ENCODE measurements at places on chromosomes 16 and 17. TPM values are rescaled to one million over a fixed set of nuclear protein-coding genes. Genes with fewer than 3 reads are reported as not detected.
A peak's percentile ranks its signal among the peaks of the same experiment; 100 is the strongest.

DNA sequence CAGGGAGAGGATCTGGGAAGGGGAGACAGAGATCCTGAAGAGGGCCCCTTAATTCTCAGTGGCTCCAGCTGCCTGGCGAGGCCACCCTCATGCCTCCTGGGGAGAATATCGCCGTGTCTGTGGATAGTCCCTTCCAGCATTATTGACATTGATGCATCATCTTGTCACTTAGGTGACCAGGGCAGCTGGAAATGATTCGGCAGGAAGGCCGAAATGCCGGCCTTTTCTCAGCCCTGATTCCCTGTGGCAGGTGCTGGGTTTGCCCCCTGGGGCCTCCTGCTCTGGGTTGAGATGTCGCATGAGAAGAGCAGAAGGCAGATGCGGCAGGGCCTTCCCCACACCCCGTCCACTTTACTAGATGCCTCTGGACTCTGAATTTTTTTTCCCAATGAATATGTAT is 89.5 kb downstream of the RAP1GAP2 start:
- DNase-seq = no peak
- peaks cover 8% of the 10 kb centered on the region for H3K4me1 ChIP-seq
- no peaks in the 10 kb centered on the region for H3K27me3 ChIP-seq
- H3K27ac ChIP-seq = no peak overlapping the region
- H3K36me3 ChIP-seq = no peaks in the 10 kb centered on the region
- H3K4me3 ChIP-seq = no peak overlapping the region

DNA sequence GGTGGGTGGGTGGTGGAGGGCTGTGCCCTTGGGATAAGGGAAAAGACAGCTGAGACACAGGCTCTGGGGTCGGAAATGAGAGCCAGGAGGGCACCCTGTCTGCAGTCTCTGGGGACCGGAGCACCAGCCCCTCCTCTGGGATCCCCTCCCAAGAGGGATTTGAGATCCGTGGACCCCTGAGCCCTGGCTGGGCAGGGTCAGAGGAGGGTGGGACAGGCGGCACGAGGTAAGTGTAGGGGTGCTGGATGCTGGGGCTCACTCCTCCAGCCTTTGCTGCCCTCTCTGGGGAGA is 425 bp downstream of the SGSH start:
- H3K4me1 ChIP-seq = no peaks in the 10 kb centered on the region
- H3K4me3 ChIP-seq = peak overlapping the region; percentile 64
- H3K27me3 ChIP-seq = no peaks in the 10 kb centered on the region

- H3K4me1 ChIP-seq = no peaks in the 10 kb centered on the region
- no peak overlapping the region for H3K27ac ChIP-seq
- no peak for DNase-seq
- no peaks in the 10 kb centered on the region for H3K36me3 ChIP-seq
Observed at GRCh38 chr17:78613416-78613815, 36.2 kb upstream of the DNAH17 start.

- DNase-seq = no peak
- no peaks in the 10 kb centered on the region for H3K36me3 ChIP-seq
- no peaks in the 10 kb centered on the region for H3K4me1 ChIP-seq
Observed at GRCh38 chr17:12693640-12694039, 27.9 kb downstream of the MYOCD start.

DNA sequence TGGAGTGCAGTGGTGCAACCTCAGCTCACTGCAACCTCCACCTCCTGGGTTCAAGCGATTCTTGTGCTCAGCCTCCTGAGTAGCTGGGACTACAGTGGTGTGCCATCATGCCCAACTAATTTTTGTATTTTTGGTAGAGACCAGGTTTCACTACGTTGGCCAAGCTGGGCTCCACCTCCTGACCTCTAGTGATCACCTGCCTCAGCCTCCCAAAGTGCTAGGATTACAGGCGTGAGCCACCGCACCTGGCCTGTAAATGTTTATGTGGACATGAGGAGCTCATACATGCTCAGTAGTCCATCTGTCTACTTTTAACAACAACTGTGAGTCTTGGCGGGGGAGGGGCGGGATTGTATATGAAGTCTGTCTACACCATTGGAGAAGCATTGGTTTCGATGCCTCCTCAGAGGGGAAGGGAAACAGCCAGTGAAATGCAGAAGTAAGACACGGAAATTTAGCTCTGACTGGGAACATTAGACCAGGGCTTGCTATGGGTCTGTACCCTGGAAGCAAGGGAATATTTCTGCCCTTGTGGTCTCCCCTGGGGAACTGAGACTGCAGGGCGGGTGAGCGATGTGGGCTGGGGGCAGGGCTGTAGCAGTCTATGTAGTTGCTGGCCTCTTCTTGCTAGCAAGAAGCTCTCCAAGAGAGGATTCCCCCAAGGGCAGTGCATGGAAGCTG is 9.3 kb downstream of the NUBP1 start:
- H3K27ac ChIP-seq = no peak overlapping the region
- no peaks in the 10 kb centered on the region for H3K27me3 ChIP-seq
- no peaks in the 10 kb centered on the region for H3K4me1 ChIP-seq

GRCh38 chr17:77935121-77935571 is 23.4 kb upstream of the TNRC6C start:
- no peaks in the 10 kb centered on the region for H3K4me1 ChIP-seq
- no peaks in the 10 kb centered on the region for H3K36me3 ChIP-seq
- no peak for DNase-seq
- H3K27me3 ChIP-seq = no peaks in the 10 kb centered on the region
- no peak overlapping the region for H3K27ac ChIP-seq

The IFI35 gene
- polyA plus RNA-seq = 23.9 TPM

Data from pancreas (tissue), 10 donors.